GM04504 (cell line): ENCODE measurements at places on chromosomes 16 and 17.

DNA sequence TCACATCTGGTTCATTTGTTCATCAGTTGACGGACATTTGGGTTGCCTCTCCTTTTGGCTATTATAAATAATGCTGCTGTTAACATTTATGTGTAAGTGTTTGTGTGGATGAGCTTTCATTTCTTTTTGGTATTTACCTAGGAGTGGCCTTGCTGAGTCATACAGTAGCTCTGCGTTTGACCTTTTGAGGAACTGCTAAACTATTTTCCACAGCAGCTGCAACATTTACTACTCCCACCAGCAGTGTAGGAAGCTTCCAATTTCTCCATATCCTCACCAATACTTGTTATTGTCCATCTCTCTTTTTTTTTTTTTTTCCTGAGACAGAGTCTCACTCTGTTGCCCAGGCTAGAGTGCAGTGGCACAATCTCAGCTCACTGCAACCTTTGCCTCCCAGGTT is 20.7 kb upstream of the PLCG2 start:
- DNase-seq: no peak

GRCh38 chr17:36459601-36460000 is 26.9 kb upstream of the ZNHIT3 start:
- no peak for DNase-seq

GRCh38 chr16:89335803-89336485 is 118.4 kb downstream of the ZNF778 start:
- no peak for DNase-seq

DNA sequence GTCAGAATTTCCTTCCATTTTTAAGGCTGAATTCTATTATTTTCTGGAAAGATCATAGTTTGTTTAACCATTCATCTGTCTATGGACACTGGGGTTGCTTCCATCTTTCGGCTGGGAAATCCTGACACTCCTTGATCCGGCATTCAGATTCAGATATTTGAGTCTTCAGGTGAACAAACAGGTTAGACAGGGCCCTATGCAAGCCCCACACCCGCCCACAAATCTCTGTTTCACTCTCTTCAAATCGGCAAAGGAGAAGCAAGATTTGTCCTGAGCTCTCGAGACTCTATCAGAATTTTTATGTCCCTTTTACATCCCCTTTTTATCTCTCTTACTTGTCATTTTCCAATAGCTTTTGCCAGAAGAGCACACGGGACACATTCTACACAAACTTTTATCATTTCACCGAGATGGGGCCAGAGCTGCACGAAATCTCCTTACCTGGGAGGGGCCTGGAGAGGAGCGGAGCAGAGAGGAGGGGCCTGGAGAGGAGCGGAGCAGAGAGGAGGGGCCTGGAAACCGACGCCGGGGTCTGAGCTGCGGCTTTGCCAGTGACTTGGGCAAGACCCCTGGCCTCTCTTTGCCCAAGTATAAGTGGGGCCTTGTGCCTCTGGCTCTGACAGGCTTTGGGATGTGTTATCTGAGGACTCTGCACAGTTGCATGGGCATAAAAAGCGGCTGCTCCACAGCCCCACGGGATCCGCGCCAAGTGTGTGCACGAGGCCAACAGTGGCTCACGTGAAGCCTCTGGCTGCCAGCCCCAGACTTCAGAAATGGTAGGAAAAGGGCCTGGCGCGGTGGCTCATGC is 54.3 kb upstream of the RBFOX3 start:
- peak; percentile 3 for DNase-seq

- no peak for DNase-seq
Measured at GRCh38 chr16:68089067-68089466, 3.9 kb downstream of the NFATC3 start.

GRCh38 chr17:75152523-75152921 is 1.8 kb downstream of the JPT1 start:
- DNase-seq: no peak

- no peak for DNase-seq
Measured at GRCh38 chr16:89482150-89482816, 8.1 kb downstream of the ANKRD11 start.

- no peak for DNase-seq
Measured at GRCh38 chr17:50908140-50908859, 42.1 kb upstream of the TOB1 start.

GRCh38 chr17:51120357-51120738 is 320 bp downstream of the SPAG9 start:
- peak; percentile 9 for DNase-seq

- DNase-seq: no peak
Measured at GRCh38 chr16:1610899-1611632, 806 bp downstream of the IFT140 start.

- no peak for DNase-seq
Measured at GRCh38 chr17:58693751-58694150, 1.3 kb downstream of the RAD51C start.

DNA sequence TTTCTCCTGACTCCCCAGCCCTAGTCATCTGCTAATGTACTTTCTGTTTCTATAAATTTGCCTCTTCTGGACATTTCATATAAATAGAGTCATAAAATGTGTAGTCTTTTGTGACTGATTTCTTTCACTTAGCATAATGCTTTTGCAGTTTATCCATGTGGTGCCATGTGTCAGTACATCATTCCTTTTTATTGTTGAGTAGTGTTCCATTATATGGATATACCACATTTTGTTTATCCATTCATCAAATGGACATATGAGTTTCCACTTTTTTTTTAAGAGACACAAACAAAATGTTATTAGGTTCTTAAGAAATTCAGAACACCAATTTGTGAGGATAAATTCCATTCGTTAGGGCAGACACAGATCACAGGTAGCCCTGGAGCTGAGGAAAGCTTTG is 11.0 kb downstream of the DBF4B start:
- no peak for DNase-seq

GRCh38 chr16:81861503-81861902 is 82.4 kb downstream of the PLCG2 start:
- no peak for DNase-seq

DNA sequence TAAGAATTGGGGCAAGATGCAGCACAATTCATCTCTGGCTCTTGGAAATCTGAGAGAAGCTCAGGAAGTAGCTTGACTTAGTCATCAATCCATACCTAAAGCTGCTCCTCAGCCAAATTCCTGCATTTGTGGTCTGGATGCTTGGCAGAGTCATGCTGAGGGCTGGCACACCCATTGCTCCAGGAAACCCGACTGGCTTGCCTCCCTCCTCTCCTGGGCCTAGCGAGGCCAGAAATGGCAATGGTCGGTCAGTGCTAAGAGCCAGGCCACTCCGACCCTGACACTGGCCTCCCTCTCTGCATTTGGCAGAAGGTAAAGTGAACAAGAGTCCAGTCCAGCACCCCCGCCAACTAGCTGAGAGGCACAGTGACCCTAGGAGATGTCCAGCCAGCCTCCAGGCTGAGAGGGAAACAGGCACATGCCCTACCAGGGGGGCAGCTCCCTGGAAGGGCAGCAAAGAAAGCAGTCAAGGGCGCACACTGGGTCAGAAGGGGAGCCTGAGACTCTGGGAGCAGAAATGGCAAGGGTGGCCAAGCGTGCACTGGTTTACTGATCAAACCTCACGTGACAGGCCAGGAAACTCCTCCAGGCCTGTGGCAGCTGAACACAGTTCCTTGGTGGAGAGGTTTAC is 10.0 kb downstream of the POLDIP2 start:
- DNase-seq: peak; percentile 75

DNA sequence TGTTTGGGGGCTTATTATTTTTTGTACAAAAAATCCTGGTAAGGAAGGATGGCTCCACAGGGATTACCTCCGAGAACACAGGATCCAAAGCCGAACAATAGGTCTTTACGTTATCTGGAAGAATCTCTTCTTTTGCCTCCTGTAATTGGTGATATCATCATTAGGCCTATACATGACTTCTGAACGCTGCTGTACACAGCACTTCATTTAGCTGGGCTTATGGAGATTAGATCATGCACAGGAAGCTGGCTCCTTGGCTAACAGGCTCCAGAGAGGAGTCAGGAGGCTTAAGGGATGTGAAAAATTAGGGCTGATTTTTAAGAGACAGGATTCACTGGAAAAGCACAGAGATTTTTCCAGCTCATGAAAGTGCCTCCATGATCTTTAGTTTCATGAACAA is 54.7 kb downstream of the TANGO6 start:
- no peak for DNase-seq

- DNase-seq: no peak
Measured at GRCh38 chr16:9650284-9650683, 531.9 kb downstream of the GRIN2A start.

DNA sequence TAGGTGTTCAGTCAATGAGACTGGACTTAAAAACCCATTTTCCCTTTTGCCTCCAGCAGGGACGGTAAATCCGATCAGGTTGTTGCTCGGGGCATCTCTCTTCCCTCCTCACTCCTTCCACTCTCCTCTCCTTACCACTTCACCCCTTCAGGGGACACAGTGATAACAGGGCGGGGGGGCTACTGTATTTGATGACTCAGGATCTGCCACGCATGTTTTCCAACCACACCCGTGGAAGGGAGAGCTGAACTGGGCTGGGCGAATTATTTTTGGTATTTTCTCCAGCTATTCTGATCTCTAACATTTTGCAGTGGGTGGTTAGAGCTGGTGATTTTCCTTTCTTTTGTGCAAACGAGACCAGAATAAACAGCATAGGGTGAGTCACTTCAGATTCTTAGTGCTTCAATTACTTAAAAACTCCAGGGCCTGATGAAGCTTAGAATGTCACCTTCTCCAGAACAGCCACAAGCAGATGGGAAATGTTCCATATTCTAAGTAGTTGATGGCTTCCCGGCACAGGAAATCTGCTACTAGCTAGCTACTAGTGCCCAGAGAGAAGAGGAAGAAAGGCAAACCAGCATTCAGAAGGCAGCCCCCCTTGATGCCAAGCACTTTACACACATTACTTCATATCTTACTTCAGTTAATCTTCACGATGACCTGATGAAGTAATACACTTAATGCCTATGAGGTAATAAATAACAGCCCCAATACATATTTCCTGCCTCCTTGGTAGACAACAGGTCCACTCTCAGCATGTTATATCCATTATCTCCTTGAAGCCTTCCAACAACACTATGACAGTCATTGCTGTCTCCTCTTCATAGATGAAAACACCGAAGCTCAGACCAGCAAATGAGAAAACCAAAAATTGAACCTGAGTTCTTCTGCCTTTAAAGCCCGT is 74.1 kb downstream of the ASIC2 start:
- DNase-seq: no peak

GRCh38 chr16:87138738-87139267 is 178.4 kb downstream of the C16orf95 start:
- DNase-seq: no peak

- DNase-seq: no peak
Measured at GRCh38 chr17:63041722-63042121, 75.7 kb downstream of the TANC2 start.

DNA sequence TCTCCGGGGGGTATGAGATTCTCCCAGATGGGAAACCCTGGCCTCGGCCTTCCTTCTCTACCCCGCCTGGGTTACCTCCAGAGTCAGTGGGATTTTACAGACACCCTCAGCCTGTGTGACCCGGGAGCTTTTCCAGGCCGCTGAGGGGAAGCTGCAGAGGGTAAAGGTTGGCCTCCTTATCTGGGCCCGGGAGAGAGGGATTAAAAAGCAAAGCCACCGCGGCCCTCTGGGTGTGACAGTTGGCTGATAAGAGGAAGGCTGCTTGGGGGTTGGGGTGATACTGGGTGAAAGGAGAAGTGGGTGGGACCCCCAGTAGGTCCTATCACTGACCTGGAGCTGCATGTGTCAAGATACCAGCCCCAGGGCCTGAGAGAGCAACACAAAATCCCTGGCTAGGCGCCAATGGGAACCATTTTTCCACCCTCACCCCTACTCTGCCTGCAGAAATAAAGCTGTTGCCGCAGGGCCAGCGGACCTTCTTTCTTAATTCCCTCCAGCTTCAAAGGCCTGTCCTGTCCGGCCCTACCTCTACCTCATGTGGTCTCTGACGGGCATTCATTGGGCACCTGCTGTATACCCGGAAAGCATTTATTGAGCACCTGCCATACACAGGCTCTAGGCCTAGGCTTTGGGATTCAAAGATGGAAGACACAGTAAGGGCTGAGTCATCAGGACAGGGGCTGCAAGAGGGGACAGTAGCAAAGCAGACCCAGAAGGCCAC is 77.6 kb upstream of the GSE1 start:
- DNase-seq: no peak

GRCh38 chr16:53334581-53334980 is 99.7 kb upstream of the RBL2 start:
- DNase-seq: no peak

DNA sequence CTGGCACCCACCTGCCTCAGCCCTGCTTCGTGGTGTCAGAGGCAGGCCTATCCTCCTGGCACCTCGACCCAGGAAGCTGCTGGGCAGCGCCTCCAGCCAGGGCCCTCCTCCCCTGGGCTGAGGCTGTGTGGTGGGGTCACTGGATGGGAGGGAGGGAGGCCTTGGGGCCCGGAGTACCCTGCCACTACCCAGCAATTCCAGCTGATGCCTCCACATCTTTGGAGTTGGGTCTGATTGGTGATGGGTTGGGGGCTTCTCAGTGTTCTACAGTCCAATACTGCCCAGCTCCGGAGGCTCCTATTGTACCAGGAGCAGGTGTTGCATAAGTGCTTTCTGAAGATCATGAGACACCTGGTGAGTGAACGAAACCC is 48.0 kb downstream of the USP22 start:
- no peak for DNase-seq

- DNase-seq: no peak
Measured at GRCh38 chr16:86511317-86512161, 1.2 kb downstream of the FOXF1 start.

GRCh38 chr17:1773696-1774181 is 11.9 kb downstream of the SERPINF1 start:
- DNase-seq: no peak

DNA sequence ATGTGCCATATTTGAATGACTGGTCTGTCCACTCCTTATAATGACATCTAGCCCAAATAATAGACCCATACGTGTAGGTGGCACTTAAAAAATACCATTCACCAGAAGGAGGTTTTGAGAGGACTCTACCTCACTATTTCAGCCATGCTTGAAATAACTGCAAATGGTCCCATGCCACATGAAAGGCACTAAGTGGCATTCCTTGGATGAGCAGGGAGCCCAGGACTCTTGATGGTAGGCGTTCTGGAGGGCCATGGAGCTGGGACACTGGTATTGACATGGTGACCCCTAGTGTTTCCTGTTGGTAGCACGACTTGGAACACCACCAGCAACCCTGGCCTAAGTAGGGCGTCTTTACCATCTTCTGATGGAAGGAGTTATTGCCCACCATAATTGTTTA is 148.7 kb upstream of the ZFHX3 start:
- DNase-seq: no peak

GRCh38 chr16:65837464-65837863 is 529.0 kb upstream of the CDH5 start:
- DNase-seq: no peak

DNA sequence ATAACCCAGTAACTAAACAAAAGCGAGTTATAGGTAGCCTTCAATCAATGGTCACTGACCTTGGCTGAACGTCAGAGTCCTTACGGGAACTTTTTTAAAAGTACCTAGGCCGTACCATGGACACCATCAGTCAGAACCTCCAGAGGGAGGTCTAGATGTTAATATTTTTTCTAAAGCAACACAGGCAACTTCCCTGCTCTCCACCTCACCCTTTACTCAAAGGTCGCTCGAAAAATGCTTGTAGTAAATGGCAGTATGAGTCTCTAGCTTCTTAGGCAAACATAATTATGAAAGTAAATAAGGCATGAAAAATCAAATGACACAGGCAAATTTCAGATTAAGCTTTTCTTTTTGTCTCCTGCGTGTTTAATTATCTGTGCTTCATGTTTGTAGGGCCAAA is 82.1 kb downstream of the SLC39A11 start:
- no peak for DNase-seq

- DNase-seq: no peak
Measured at GRCh38 chr16:84503751-84504395, 586 bp downstream of the MEAK7 start.

GRCh38 chr17:81101614-81102306 is 63.5 kb upstream of the PVALEF start:
- DNase-seq: no peak

- no peak for DNase-seq
Measured at GRCh38 chr16:26051063-26051462, 359.3 kb downstream of the HS3ST4 start.
